Stimulated activated CD4-positive, alpha-beta T cell treated with anti-CD3 and anti-CD28 coated beads, Interleukin-1b, Interleukin-23, amount 100 ng/mL, for 24 hours (primary cell): ENCODE measurements at places on chromosomes 2 and 18.

DNA sequence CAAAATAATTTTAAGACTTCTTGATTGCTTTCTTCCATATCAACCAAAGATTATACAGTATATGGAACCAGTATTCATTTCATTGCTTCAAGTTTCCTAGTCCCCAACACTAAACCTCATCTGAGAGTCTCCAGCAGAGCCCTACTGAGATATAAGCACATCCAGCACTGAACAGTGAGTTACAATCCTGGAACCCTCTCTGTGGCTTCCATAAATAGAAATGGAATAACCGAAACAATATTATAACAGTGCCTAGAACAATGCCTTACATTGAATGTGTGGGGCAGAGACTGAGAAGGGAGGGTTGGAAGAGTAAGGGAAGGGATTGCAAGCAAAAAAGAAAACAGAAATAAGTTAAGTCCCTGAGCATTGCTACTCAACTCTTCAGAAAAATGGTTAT is 18.9 kb downstream of the AAK1 start:
- no peak for DNase-seq

DNA sequence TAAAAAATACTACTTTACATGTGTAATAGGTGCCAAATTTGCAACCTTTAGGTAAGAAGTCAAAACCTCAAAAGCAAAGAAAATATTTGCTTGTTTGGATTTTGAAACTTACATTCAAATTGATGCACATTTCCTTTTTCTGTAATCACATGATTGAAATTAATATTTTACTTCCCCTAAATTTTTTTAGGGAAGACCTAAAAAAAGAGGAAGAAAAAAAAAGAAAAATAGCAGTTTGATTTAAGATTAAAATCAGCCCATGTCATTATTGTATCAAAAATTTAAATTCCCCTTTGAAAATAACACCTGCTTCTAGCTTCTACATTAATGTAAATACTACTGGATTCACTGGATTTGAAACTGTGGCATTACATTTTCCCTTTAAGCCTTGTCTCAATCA is 68.2 kb upstream of the STON1 start:
- no peak for DNase-seq

DNA sequence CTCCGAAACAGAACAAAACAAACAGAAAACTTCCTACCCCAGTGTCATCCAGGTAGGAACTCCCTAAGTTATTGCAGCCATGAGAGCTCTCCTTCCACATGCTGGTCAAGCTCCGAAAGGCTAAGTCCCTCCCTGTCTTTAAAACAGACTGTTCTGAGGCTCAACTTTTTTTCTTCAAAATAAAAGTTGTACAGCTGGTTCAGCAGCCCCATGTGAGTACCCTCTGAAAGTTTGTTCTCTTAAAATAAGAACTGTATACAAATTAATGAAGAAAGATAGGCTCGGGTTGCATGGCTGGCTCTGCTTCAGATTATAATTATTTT is at the start of gene PDE1A:
TSS of gene PDE1A (minus strand) at position 119 of the 323 bp plus-strand sequence.
- no peak for DNase-seq

GRCh38 chr2:183035954-183036669 is 2.1 kb downstream of the NCKAP1 start:
- no peak for DNase-seq
